ENCODE measurements at places on chromosomes 13 and 19.

DNA sequence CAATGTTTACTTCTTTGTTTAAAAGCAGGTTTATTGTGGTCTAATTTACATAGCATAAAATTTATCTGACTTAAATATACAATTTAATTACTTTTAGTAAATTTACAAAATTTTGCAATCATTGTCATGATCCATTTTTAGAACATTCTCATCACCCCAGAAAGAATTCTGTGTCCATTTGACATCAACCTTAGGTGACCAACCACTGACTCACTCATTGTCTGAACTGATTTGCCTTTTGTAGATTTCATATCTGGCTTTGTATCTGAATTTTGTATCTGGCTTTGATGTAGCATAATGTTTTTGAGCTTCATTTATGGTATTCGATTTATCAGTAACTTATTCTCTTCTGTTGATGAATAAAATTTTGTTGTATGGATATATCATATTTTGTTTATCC, 40.4 kb downstream of the EDNRB start:
- DNase-seq = no peak

- DNase-seq = no peak
Measured at GRCh38 chr13:110047496-110047895, 259.5 kb downstream of the COL4A1 start.

GRCh38 chr19:28581468-28581770, 631.5 kb downstream of the UQCRFS1 start:
- DNase-seq = no peak

GRCh38 chr19:1560286-1560882, 7.7 kb downstream of the MEX3D start:
- DNase-seq = no peak

- no peak for DNase-seq
Measured at GRCh38 chr19:13978351-13979243, 26.3 kb downstream of the DCAF15 start.

- no peak for DNase-seq
Measured at GRCh38 chr13:63463782-63464610, 2048.3 kb upstream of the PCDH20 start.

- DNase-seq = no peak
Measured at GRCh38 chr19:35247526-35248309, 1.1 kb upstream of the LSR start.

DNA sequence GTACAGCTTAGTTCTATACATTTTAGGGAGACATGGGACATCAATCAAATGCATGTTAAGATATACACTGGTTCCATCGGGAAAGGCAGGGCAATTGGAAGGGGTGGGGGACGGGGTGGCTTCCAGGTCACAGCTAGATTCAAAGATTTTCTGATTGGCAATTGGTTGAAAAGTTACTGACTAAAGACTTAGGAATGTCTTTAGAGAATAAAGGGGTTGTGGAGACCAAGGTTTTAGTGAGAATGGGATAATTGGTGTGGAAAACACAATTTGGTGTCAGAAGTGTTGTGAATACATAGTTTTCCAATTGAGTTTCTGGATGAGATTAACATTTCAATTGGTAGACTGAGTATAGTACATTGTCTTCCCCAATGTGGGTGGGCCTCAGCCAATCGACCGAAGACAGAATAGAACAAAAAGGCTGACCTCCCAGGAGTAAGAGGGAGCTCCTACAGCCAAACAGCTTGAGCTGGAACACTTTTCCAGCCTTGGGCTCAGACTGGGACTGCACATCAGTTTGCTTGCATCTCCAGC, 988 bp upstream of the CCDC169 start:
- no peak for DNase-seq

- DNase-seq = no peak
Measured at GRCh38 chr13:50995854-50996253, 86.3 kb downstream of the RNASEH2B start.

GRCh38 chr13:98900442-98900841, 77.4 kb downstream of the DOCK9 start:
- no peak for DNase-seq

DNA sequence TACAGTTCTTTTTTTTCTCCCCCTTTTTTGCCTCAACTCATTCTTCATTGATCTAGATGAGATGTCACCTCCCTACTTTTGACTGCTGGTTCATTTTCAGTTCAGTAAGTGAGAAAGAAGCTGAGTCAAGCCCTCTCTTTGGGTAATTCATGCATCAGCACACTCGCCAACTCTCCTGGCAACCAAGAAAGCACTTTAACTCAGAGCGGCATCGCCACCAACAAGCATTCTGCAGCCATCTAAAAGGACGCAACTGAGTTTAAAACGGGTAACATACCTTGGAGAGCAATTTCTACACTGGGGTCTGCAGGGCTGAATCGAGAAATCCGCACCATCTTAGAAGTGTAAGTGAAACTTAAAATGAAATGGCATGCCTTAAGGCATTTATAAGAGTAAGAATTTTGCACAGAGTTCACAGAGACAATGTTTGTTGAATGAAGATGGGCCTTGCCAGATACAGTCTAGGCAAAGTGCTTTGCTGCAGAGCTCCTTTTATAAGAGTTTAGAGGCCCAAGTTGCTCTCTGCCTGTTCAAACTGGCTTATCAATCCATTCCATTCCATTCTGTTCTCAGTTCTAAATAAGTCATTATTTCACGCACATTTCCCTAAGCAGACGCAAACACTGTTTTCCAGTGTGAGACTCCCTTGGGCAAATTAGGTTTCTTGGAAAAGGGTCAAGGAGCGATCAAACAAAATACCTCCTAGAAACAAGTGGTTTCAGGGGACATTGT, 338.0 kb downstream of the ENOX1 start:
- no peak for DNase-seq

DNA sequence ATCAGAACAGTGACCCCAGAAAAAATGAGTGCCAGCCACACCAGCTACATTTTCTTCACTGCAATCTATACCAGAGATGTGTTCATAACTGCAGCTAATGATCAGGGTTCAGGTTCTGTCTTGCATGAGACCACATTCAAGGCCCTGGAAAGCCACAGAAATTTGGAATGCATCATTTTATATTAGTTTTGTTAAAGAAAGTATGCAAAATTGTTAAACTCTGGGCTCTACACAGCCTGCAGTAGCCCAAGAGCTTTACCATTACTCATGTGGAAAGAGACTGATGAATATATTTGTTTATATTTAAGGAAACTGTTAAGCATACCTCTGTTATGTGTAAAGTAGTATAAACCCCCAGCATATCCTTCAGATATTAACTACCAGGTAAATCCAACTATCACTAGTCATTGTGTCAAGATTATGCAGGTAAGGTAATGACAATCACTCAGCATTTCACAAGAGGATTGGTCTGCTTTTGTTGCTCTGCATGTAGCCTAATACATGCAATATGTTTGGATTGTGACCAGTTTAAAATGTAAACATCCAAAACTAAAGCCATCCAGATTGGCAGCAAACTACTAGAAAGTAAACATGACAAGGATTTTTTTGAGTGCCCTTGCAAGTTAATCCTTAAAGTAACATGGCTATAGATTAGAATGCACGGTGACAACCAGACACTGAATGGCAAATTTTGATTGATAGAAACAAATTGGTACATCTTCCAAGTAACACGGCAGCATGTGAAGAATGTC, 429.1 kb upstream of the ARGLU1 start:
- no peak for DNase-seq

DNA sequence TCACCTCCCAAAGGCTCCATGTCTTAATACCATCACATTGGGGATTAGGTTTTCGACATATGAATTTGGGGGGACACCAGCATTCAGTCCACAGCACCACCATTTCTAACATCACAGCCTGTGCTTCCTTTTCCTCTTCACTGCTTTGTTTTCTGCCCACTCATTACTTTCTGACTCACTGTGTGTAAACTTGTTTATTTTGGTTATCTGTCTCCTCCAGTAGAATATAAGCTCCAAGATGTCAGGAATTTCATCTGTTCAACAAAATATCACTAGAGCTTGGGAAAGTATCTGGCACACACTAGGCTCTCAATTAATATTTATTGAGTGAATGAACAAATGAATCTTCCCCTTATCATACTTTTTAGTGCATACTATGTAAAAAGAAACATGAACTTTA, 152.0 kb downstream of the NUFIP1 start:
- DNase-seq = no peak

DNA sequence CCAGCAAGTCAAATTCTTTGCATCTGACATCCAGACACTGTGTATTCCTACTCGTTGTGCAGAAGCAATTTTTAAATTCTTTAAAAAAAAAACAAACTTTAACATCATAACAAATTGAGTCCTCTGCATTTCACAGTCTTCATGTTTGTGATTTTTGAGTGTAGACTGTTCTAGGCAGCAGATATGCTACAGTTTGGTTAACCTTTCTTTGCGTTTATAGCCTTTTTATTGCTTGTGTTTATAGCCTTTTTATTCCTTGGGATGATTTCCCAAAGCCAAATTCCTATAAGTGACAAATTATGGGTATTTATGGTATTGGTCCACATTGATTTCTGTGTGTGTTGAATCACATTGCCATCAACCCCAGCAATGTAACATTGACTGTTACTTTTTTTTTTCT, 14.9 kb upstream of the RNF113B start:
- DNase-seq = no peak

DNA sequence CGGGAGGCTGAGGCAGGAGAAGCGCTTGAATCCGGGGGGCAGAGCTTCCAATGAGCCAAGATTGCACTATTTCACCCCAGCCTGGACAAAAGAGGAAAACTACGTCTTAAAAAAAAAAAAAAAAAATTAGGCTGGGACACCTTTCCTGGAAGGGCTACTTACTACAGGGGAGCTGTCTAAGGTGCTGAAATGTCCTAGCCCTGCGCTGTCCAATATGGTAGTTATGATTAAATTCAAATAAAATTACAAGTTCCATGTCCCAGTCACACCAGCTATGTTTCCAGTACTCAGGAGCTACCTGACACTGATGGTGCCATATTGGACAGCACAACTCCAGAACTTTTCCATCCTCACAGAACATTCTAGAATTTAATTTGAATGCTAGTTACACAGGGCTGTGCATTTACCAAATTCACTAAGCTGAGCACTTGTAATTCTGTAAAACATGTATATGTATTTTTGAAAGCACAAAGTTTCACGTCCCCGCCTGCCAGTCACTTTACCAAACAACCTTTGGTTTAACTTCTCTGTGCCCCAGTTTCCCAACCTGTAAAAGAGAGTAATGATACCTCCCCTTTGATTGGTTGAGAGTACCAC, 9.2 kb upstream of the ZSCAN22 start:
- no peak for DNase-seq

DNA sequence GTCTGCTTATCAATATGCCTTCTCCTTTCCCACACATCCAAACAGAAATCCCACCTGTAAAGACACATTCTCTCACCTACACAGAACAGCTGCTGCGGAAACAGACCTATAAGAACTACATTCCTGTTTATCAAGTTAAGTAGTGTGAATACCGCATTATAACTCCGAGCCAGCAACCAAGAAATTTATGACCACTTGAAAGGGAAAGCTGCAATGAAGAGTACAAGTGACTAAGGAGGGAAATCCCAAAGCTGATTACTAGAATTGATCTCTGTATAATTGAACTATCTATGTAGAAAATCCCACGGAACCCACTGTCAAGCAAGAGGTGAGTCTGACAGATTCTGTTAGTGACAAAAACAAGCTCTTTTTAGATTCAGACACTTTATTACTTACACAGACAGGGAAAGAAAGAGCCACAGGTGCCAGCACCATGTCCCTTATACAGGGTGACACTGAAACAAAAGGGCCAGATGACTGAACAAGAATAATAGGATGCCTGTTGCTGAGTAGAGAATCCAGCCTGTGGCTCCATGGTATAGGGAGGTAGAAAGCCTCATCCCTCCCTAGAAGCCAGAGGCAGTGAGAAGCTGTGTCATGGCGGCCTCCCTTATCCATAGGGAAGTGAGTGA, 1.6 kb upstream of the IGFL4 start:
- no peak for DNase-seq

DNA sequence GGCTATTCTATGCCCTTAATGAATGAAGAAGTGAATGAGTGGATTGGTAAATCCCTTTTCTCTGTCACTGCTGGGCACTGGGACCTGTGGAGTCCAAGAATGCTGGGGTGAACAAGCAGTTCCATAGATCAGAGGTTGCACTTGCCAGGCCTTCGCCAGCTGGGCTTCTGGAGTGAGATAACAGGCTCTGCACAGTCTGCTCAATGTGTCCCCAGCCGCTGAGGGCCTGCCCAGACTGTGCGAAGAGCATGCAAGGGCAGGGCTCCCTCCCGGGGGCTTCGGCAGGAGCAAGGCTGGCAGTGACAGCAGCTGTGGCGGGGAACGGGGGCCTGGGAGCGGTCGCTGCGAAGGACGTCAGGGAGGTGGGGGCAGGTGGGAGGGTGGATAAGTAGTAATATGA, 51.3 kb downstream of the ZNF536 start:
- no peak for DNase-seq

GRCh38 chr19:58562122-58563033, 4.0 kb upstream of the UBE2M start:
- DNase-seq = no peak

DNA sequence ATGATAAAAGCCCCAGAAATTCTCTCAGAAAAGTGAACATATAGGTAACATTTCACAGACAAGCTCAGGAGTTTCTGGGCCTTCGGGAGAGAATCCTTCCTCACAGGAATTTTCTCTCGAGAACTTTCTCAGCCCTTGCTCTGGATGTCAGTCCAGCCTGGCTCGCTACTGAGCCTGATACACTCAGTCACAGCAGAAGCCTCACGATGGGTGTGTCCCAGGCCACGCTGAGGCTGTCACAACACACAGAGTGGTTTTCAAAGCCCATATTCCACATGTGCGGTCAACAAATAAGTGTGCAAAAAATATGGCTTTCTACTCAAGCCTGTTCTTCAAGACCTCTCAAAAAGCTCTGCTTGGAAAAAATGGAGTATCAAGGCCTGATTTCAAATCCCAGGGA, 31.5 kb upstream of the MEDAG start:
- no peak for DNase-seq

DNA sequence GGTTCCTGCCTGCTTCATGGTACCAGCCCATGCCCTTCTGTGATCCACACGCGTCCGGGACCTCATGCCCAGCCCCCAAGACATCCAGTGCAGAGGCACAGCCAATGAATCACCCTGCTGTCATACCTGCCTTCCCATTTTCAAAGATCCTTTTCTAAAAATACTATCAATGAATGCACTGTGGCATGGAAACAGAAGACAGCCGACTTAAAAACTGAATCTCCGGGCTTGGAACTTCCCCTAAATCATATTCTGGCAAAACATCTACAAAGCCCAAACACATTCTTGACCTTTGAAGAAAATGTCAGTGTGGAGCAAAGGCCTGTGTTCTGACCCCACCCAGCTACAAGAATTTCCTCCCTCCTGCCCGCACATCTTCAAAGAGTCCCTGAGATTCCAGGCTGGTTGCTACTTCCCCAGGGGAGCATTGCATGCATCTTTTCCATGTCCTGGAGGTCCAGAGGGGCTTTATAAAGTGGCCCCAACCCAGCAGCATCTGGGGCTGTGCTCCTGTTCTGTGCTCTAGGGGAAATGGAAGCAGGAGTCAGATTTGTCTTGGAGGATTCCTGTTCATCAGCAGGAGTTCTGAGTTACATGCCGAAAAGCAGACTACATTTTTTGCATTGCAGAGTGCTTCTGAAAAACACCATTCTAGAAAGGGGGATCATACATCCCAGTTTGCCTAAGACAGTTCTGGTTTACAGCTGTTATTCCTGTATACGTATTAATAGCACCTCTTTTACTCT, 135.2 kb downstream of the USP12 start:
- DNase-seq = no peak
